ENCODE measurements at places on chromosomes 5 and 9. TPM values are rescaled to one million over a fixed set of nuclear protein-coding genes. Genes with fewer than 3 reads are reported as not detected.

IFNA13 gene
- not detected for total RNA-seq

SYNPO gene
- total RNA-seq = 3.3 TPM

LRRC19 gene
- total RNA-seq = not detected

ANGPTL2 gene
- total RNA-seq = 184 TPM

DPYSL3 gene
- total RNA-seq = 185 TPM

TAF11L10 gene
- not detected for total RNA-seq

NRARP gene
- total RNA-seq = 0.29 TPM

ZNF484 gene
- 10.8 TPM for total RNA-seq

TMEM203 gene
- total RNA-seq = 48.8 TPM

RNF38 gene
- total RNA-seq = 7.4 TPM
